ENCODE measurements at places on chromosomes 6 and 20. TPM values are rescaled to one million over a fixed set of nuclear protein-coding genes. Genes with fewer than 3 reads are reported as not detected.

The RAET1G gene
- total RNA-seq: not detected

The LST1 gene
- 33.3 TPM for total RNA-seq

The SUMO4 gene
- 10.2 TPM for total RNA-seq

The IPCEF1 gene
- total RNA-seq: 27.3 TPM

The ANGPT4 gene
- not detected for total RNA-seq

The FUT9 gene
- not detected for total RNA-seq

The FERMT1 gene
- total RNA-seq: not detected

The ACTL10 gene
- 2.4 TPM for total RNA-seq

The DDX43 gene
- 1.7 TPM for total RNA-seq

The UBD gene
- 0.42 TPM for total RNA-seq

The HLA-G gene
- total RNA-seq: 1.3 TPM

The STMND1 gene
- total RNA-seq: not detected

The SRSF12 gene
- not detected for total RNA-seq

The HLA-DQA1 gene
- 4.7 TPM for total RNA-seq

The CRNKL1 gene
- total RNA-seq: 20.0 TPM

The MAN1A1 gene
- 10.5 TPM for total RNA-seq

The CAPN11 gene
- total RNA-seq: 2.5 TPM
